ENCODE measurements at places on chromosomes 7 and 10.

DNA sequence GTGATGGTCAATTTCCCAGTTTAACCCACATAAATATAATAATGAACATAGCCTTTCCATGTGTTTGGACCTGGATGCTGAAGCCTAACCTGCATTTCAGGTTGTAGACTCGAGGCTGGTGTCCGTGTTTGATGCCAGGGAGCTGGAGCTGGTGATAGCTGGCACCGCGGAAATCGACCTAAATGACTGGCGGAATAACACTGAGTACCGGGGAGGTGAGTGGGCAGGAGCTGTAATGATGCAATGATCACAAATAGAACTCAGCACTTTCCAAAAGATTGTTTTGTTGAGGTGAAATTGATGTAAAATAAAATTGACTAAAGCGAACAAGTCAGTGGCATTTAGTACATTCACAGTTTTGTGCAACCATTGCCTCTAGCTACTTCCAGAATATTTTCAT is 30.8 kb upstream of the STK17A start:
- no peak for DNase-seq

DNA sequence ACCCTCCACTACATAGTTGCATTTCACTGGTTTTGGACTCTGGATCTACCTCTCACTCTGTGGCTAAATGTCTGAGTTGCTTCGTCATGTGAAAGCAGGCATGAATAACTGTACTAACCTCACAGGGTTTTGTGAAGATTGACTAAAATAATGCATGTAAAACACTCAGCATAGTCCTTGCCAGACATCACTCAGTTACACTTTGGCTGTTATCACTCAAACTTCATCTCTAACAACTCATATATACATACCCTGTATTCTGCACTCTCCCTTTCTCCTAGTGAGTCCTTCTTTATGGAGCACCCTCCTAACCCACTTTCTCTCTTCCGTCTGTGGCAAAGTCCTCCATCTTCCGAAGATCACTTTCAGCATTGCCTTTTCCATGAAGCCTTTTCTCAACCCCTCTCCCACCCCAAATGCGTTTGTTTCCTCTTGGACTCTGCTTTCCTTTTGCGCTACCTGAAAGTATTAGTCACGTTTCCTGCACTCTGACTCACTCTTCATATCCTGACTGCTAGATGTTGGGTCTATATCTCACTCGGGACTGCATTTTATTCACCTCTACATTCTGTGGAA is 72.6 kb downstream of the OSBPL3 start:
- peak; percentile 82 for DNase-seq

DNA sequence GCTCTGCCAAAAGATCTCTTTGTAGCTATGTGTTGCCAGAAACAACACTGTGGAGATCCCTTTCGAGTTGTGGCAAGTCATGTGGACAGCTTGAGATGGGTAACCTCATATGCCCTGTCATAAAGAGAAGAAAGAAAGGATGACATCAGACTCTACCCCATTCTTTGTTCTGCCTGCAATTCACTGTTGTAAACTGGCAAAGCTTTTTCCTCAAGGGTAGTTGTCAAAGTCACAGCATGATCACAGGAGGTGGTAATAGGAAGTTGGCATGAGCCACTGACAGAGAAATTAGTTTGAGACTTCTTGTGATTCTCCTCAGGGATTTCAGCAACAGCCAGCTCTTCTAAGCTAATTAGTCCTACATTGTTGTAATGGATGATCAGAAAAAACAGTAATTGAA is 19.4 kb upstream of the MINDY3 start:
- DNase-seq, result peak; percentile 16

- DNase-seq, result no peak
Observed at GRCh38 chr7:75040512-75040911, 33.1 kb downstream of the RCC1L start.

GRCh38 chr7:151252961-151253711 is 4.6 kb upstream of the SMARCD3 start:
- DNase-seq, result no peak

DNA sequence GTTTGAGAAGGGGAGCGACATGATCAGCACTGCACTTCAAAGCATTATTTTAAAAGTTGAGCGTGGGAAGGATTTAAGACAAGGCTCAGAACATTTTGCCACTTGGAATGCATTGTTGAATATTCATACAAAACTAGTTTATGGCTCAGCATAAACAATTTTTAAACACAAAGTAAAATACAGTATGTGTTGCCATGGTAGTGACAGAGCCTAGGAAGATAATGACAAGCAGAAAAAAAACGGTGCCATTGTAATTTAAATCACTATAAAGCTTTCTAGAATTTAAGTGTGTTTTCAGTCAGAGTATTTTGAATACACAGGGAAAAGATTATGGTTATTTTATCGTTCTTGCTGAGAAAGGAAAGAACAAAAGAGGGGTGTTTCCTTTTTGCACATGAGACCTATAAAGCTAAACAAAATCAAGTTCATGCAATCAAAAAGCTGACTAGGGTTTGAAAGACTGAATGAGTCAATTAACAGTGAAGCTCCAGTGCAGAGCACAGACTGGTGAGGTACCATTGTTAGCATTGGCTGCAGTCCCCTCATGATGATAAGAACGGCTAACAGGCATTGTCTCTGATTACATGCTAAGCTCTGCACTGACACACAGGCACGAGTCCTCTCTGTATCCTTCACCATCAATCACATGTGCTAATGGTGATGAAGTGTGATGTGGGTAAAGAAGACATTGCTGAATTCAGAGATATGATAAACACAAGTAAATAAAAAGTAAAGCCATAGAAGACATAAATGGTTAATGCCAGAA is 181.9 kb upstream of the VSTM2A start:
- DNase-seq, result no peak

All from kidney capillary endothelial cell (primary cell).